ENCODE measurements at places on chromosomes 12 and 14. TPM values are rescaled to one million over a fixed set of nuclear protein-coding genes. Genes with fewer than 3 reads are reported as not detected.

Gene SERPINA10
- not detected for total RNA-seq

Gene ATF7IP
- 35.3 TPM for total RNA-seq

DNA sequence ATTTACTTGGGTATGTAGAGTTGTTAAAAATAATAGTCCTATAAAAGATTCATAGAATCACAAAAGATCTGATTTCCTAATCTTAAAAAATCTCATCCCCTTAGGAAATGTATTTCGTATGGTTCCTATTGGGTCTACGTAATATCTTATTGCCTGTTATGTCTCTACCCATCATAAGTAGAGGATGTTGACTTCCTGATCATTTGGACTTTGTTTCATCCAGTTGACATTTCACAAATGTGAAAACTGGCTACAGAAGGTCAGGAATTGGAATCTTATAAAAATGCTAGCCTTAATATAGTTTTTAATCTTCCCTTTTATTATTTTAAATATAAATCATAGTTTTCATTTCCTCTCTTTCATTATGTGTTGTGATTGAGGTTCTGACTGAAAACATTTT, 45.2 kb downstream of the TDP1 start:
- DNase-seq: no peak

- DNase-seq: no peak
Measured at GRCh38 chr12:51949342-51950030, 2.0 kb upstream of the ACVR1B start.
